HuH-7.5 (cell line): ENCODE measurements at places on chromosomes 7 and 10.

- DNase-seq, result peak; percentile 93
Observed at GRCh38 chr7:101245147-101245668, 327 bp upstream of the FIS1 start.

GRCh38 chr10:123024540-123024939 lies 15.7 kb downstream of the ACADSB start:
- DNase-seq, result no peak

DNA sequence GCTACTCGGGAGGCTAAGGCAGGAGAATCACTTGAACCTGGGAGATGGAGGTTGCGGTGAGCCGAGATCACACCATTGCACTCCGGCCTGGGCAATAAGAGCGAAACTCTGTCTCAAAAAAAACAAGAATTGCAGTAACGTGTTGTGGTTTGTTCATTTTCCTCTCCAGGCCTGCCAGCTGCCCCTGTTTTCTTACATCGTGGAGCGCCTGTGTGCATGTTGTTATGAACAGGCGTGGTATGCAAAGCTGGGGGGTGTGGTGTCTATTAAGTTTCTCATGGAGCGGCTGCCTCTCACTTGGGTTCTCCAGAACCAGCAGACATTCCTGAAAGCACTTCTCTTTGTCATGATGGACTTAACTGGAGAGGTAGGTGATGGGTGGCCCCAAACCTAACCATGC lies 52.1 kb downstream of the TRRAP start:
- DNase-seq, result no peak

DNA sequence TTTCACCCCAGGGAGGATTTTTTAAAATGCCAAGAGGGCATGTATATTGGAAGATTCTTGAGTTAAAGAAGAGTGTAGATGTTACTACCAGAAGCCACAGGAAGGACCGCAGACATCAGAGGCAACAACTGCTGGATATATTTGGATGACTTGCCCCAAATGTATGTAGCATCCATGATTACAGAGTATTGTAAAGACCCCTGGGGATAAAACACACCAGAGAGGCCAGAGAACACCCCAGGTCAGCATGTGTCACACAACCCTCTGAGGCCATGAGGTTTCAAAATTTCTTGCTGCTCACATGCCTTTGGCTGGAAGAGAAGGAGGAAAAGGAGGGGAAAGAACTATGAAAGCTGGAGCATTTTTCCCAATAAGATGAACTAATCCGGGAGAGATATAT lies 108.0 kb upstream of the LSM8 start:
- DNase-seq, result no peak

- DNase-seq, result no peak
Observed at GRCh38 chr10:53754596-53755250, 982.1 kb upstream of the MBL2 start.

- no peak for DNase-seq
Observed at GRCh38 chr10:125127110-125127509, 33.3 kb downstream of the CTBP2 start.

- DNase-seq, result no peak
Observed at GRCh38 chr7:23604296-23604640, 7.1 kb downstream of the CCDC126 start.
